ENCODE measurements at places on chromosomes 1 and 21.
A peak's percentile ranks its signal among the peaks of the same experiment; 100 is the strongest.

GRCh38 chr1:33332881-33333280 is 12.0 kb upstream of the A3GALT2 start:
- DNase-seq, result no peak

GRCh38 chr1:183363972-183364371 is 54.2 kb downstream of the NMNAT2 start:
- no peak for DNase-seq

- no peak for DNase-seq
Measured at GRCh38 chr1:231643935-231644237, 17.3 kb downstream of the DISC1 start.

- DNase-seq, result no peak
Measured at GRCh38 chr1:175820456-175821025, 77.1 kb upstream of the TNR start.

DNA sequence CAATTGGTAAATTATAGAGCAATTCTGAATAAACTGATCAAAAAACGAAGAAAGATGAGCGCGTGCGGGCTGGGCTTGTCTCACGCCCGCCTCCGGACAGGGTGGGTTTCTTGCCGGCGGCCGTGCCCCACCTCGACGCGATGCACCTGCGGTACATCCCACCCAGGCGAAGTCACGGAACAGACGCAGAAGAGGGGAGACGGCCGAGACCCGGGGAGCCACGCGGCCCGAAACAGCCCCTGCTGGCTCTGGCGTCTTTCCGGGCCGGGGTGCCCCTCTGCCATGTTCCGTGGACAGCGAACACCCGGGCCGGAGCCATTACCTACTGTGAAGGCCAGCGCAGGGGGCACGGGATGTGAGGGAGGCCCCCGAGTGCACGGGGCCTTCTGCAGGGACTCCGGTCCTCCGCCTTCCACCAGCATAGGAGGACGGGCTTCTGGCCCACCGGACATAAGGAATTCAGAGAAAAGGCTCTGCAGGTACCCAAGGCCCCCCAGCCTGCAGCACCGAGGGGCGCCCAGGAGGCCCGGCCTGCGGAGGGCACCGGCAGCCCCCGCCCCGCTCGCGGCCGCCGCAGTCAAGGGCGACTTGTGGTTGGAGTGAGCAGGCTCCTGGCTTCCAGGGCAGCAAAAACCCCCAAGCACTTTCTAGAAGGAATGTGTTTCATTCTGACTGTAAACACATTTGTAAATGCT is 7.6 kb upstream of the C1QTNF12 start:
- no peak for DNase-seq

GRCh38 chr1:184986250-184986649 is 11.9 kb upstream of the NIBAN1 start:
- no peak for DNase-seq

DNA sequence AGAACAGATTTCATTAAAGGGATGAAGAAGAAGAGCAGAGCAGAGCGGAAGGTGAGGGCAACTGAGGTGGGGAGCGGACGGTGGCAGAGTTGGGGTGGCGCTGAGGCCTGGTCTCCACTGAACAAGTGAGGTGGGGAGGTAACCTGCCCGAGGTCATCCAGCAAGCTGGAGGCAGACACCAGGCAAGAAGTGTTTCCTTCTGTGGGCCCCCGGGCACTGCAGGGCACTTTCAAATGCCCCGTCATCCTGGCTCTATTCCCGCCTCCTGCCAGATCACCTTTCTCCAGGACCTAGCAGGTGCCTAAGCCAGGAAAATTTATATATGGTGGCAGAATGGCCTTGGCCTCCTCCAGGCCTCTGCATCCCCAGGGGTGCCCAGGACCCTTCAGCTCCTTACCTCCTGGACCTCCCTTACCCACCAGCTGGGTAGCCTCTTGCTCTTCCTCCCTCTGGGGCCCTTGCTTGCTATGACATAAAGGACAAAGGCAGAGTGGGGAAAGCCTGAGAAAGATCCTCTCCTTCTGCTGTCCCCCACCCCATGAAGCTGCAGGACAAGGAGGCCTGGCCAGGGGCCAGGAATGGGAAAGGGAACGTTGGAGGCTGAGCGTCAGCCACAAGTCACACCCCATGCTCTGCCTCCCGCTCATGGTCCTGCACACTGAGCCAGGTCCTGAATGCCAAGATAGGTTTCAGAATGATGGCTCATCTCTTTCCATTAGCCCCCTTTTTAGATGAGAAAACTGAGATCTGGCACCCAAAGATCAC is 29.0 kb downstream of the VWA5B1 start:
- DNase-seq, result no peak

DNA sequence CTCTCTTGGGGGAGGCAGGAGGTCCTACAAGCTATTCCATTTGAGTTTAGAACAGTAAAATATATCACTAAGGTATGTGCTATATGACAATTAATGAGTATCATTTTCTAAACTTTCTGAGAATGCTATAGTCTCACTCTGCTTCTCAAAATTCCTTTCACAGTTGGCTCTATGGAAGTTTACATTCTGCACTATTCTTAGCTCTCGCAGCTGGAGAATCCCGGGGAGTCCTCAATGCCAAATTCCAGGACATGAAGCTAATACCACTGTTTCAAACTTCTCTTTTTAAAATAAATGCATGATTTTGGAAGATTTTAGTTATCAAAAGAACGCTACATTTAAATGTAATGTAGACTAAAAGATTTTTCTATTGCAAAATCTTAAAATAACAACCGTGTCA is 22.4 kb upstream of the PALMD start:
- no peak for DNase-seq

DNA sequence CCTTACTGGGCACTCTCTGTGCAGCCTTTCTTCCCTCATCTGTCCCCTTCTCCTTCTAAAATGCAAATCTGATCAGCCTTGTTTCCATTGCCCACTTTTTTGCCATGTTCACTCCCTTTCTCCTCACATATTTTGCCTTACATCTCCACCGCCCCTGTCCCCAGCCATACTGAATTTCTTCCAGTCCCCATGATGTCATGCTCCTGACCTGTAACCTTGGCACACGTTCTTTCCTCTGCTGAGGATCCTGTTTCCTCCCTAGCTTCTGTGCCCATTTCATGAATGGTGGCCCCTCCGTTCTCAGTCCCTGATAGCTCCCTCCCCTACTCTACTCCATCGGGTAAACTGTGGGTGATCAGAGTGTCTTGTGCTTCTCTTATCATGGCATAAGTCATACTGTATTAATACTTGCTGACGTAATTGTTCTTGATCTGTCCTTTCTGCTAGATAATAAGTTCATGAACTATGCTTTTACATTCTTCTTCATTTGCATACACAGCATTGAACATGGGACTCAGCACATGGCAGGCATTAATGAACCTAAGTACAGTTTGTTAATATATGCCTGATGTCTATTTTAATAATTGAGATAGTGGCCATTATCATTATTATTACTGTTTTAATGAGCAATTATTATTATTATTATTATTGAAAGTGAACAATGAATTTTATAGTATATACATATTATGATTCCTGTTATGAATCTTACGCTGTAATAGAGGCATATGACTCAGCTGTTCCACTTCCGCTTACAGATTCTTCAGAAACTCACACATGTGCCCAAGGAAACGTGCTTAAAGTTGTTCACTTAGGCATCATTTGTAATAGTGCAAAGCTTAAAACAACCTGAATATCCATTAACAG is 28.5 kb downstream of the MAP3K21 start:
- peak; percentile 27 for DNase-seq

GRCh38 chr21:28025111-28025510 is 967.6 kb downstream of the LTN1 start:
- DNase-seq, result no peak

- no peak for DNase-seq
Measured at GRCh38 chr1:153246825-153247224, 12.7 kb upstream of the LORICRIN start.

- DNase-seq, result peak; percentile 50
Measured at GRCh38 chr1:110084227-110085078, 14.0 kb upstream of the ALX3 start.

Data from activated CD4-positive, alpha-beta T cell treated with anti-CD3 and anti-CD28 coated beads for 48 hours (primary cell).